ENCODE measurements at places on chromosomes 4 and X.

DNA sequence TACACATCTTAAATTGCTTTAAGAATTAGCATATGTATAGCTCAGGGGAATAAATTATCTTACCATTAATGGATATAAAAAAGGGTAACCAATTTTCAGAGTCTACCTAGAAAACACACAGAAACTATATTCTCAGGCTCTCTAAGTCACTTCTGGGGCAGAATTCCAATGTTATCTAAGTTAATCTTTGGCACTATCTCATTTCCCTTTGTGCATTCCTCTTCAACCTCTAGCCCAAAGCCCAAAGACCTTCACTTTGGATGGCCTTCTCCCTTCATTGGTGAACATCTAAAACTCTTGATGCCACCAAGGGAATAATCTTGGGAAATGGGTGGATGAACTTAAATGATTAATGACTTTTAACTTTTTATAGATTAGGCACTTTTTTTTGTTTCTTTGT is 108.3 kb downstream of the APBB2 start:
- no peak overlapping the region for H3K27ac ChIP-seq
- H3K4me1 ChIP-seq, result no peaks in the 10 kb centered on the region
- H3K27me3 ChIP-seq, result no peaks in the 10 kb centered on the region

DNA sequence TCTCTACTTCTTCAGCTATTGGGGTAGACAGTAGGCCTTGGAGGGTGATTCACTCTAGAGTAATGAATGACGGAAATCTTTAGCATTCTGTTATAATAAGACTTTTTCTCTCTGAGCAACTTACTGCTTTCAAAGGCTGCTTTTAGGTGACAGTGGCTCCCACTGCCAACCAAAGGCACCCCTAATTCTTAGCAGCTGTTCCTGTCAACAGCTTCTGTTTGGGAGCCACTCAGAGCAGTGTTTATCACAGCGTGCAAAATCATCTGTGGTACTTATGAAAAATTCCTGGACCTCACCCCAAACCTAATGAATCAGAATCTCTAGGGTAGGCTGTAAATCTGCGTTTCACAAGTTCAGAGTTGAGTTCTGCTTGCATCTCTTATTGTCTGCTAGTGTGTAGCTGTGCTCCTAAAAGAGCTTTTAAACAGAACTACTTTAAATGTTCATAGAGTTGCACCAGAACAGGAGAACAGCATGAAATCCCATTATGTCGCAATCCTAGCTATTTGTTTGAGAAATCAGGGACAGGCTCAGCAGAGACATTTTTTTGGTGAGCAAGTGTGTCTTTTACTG is 52.8 kb upstream of the POU4F2 start:
- no peak for DNase-seq
- H3K36me3 ChIP-seq, result no peaks in the 10 kb centered on the region
- no peak overlapping the region for H3K4me3 ChIP-seq
- no peaks in the 10 kb centered on the region for H3K27me3 ChIP-seq

DNA sequence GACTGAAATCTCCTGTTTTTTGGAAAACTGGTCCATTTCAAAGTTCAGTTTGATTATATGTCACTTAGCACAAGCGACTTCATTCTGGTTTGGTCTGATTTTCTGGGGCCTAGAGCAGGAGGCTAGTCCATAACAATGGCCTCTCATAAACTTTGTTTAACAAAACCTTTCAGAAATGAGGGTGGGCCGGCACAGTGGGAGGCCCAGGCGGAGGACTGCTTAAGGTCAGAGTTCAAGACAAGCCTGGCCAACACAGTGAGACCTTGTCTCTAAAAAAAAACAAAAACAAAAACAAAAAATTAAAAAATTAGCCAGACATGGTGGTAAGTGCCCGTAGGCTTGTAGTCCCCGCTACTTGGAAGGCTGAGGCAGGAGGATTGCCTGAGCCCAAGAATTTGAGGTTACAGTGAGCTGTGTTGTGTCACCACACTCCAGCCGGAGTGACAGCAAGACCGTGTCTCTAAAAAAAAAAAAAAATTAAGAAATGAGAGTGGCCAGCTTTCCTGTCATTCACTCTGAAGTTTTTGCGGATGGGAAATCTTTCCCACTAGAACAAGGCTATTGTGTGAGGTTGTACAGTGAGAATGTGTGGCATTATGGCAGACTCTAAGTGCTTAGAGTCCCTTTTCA is 1.2 kb upstream of the PLAC8 start:
- no peaks in the 10 kb centered on the region for H3K27me3 ChIP-seq
- peaks cover under 1% of the 10 kb centered on the region for H3K4me1 ChIP-seq
- DNase-seq, result no peak
- H3K36me3 ChIP-seq, result no peaks in the 10 kb centered on the region

- DNase-seq, result no peak
- H3K36me3 ChIP-seq, result no peaks in the 10 kb centered on the region
Observed at GRCh38 chrX:115360220-115360781, 70.8 kb downstream of the LUZP4 start.

GRCh38 chrX:31224381-31225012 is 152.7 kb upstream of the FTHL17 start:
- H3K27me3 ChIP-seq, result peaks cover under 1% of the 10 kb centered on the region
- no peak overlapping the region for H3K4me3 ChIP-seq
- peak overlapping the region; percentile 64 for H3K27ac ChIP-seq
- no peak for DNase-seq
- H3K4me1 ChIP-seq, result peaks cover 9% of the 10 kb centered on the region
